ENCODE measurements at places on chromosomes 7 and 10. TPM values are rescaled to one million over a fixed set of nuclear protein-coding genes. Genes with fewer than 3 reads are reported as not detected.

Gene ECHDC3
- polyA plus RNA-seq = 1.9 TPM

Gene NUTM2A
- polyA plus RNA-seq = 3.8 TPM

Gene NEURL1
- polyA plus RNA-seq = 34.8 TPM

Gene OR2A1
- 0.29 TPM for polyA plus RNA-seq

Gene HEPACAM2
- polyA plus RNA-seq = 0.33 TPM

Gene NUTM2E
- not detected for polyA plus RNA-seq

Gene URGCP
- 44.3 TPM for polyA plus RNA-seq

All from spinal cord (tissue), 10 donors.